ENCODE measurements at places on chromosomes 7 and 10. TPM values are rescaled to one million over a fixed set of nuclear protein-coding genes. Genes with fewer than 3 reads are reported as not detected.

Gene RSPH10B2
- not detected for total RNA-seq

Gene ECD
- total RNA-seq: 18.0 TPM

Gene MMP21
- total RNA-seq: not detected

Gene FAM185A
- 7.5 TPM for total RNA-seq

Gene DLX6
- not detected for total RNA-seq

Gene AGAP4
- 4.3 TPM for total RNA-seq

Gene TMEM196
- total RNA-seq: not detected

Gene TRIM24
- 18.3 TPM for total RNA-seq

Gene AP3M1
- 25.6 TPM for total RNA-seq

Gene SEMA4G
- 0.42 TPM for total RNA-seq

Gene SAP25
- not detected for total RNA-seq

Gene PNLIPRP3
- not detected for total RNA-seq

Gene PDZD7
- total RNA-seq: not detected

Gene GDF2
- not detected for total RNA-seq

Gene MEIG1
- not detected for total RNA-seq

Gene ZNF746
- 9.0 TPM for total RNA-seq

Gene CPA2
- total RNA-seq: 0.91 TPM

Gene HDAC9
- total RNA-seq: 55.8 TPM

Gene CBLL1
- total RNA-seq: 25.8 TPM

Gene TMEM176B
- total RNA-seq: 26.5 TPM

Gene SCART1
- 0.15 TPM for total RNA-seq

Gene MPP7
- 10.4 TPM for total RNA-seq

Gene ST8SIA6
- 7.1 TPM for total RNA-seq

Gene TEX36
- total RNA-seq: not detected

Gene OPN1SW
- not detected for total RNA-seq

Gene TSPAN15
- 5.0 TPM for total RNA-seq

Gene HOXA4
- total RNA-seq: 0.37 TPM

Gene AZGP1
- 160 TPM for total RNA-seq
